ENCODE measurements at places on chromosomes 5 and 9. TPM values are rescaled to one million over a fixed set of nuclear protein-coding genes. Genes with fewer than 3 reads are reported as not detected.

SLCO6A1 gene
- not detected for total RNA-seq

TOMM5 gene
- total RNA-seq: 59.5 TPM

GRCh38 chr5:102511666-102512065 lies 12.9 kb upstream of the SLCO6A1 start:
- H3K4me3 ChIP-seq: no peak overlapping the region
- H3K4me1 ChIP-seq: no peaks in the 10 kb centered on the region
- H3K27ac ChIP-seq: no peak overlapping the region
- no peaks in the 10 kb centered on the region for H3K36me3 ChIP-seq
- DNase-seq: no peak

ENHO gene
- 0.59 TPM for total RNA-seq

RGS7BP gene
- total RNA-seq: 1.6 TPM

GLRX gene
- total RNA-seq: 115 TPM

CNTNAP3B gene
- total RNA-seq: 11.1 TPM

DNA sequence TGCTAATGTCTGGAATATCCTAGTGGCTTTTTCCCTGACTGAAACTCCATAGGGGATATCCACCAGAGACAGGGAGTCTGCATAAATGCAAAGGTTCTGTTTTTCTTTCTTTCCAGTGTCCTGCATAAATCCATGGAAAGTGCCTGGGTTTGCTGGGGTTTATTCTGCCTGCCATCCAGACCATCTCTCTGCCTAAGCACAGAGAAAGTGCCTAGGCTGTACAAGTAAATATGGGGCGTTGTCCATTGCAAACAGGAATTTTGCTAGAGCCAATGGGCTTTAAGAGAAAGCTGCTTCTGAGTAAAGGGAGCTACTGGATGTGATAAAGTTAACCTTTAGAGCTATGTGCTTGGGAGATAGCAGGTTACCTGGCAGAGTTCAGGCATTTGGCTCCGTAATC lies 407.5 kb downstream of the AGTPBP1 start:
- no peak for DNase-seq
- no peak overlapping the region for H3K4me3 ChIP-seq
- H3K27ac ChIP-seq: no peak overlapping the region
- no peaks in the 10 kb centered on the region for H3K27me3 ChIP-seq
- H3K4me1 ChIP-seq: no peaks in the 10 kb centered on the region

DNA sequence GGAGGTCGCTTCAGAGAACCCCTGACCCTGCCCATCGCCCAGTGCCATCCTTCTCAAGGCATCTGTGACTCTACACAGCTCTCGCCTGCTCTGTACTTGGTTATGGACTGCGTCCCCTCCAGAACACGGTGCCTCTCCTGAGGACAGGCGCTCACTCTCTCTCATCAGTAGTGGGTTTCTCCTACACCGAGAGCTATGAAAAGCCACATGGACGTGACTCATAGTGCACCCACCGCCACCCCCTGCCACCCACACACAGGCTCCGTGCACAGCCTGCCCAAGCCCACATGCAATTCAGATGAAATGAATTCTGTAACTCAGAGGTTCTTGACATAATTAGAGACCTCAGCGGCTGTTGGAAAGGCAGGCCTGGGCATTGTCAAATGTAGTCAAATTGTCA lies 13.9 kb downstream of the GTF3C5 start:
- peaks cover 81% of the 10 kb centered on the region for H3K36me3 ChIP-seq
- H3K4me3 ChIP-seq: no peak overlapping the region
- no peak for DNase-seq
- no peaks in the 10 kb centered on the region for H3K4me1 ChIP-seq
- H3K27ac ChIP-seq: no peak overlapping the region

DNA sequence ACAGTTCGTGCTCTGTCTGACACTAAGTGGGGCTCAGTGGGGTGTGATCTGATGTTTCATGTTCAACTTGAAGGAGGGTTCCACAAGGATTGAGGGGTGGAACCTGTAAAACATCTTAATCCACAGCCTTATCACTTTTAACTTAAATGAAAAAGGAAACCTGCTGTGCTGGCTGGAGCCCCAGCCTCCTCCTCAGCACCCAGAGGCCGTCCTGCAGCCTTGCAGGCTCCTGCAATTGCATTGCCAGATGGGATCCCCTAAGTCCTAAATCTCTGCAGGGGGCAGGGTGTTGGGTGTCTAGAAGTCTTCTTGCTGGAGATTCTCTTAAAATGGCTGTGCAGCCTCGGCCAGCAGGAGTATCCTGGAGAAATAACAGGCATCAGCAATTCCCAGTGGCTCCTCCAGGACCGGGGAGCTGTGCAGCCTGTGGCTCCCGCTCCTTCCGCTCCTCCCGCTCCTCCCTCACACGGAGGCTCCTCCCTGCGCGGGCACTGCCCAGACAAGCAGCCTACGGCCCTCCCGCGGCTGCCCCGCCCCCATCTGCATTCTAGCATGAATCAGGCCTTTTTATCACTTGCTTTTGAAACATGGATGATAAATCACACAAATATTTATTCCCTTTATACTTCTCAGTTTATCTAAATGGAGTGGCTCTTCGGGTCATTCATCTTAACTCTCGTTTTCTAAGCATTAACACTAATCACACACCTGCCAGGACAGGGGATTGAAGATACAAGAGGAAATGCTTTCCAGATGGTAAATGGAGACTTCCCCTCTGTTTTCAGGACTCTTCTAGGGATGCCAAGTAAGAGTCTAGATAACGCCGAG lies 131.0 kb downstream of the ADAMTS16 start:
- H3K36me3 ChIP-seq: no peaks in the 10 kb centered on the region
- DNase-seq: peak; percentile 73
- H3K27ac ChIP-seq: no peak overlapping the region
- H3K4me1 ChIP-seq: peaks cover 6% of the 10 kb centered on the region
- peak overlapping the region; percentile 26 for H3K4me3 ChIP-seq
- no peaks in the 10 kb centered on the region for H3K27me3 ChIP-seq

- H3K27me3 ChIP-seq: no peaks in the 10 kb centered on the region
- no peak overlapping the region for H3K27ac ChIP-seq
- no peaks in the 10 kb centered on the region for H3K36me3 ChIP-seq
These were observed 80.6 kb upstream of the IRX4 start for GRCh38 chr5:1963358-1963757.

- no peak overlapping the region for H3K4me3 ChIP-seq
- H3K27ac ChIP-seq: no peak overlapping the region
- no peaks in the 10 kb centered on the region for H3K4me1 ChIP-seq
- DNase-seq: no peak
- no peaks in the 10 kb centered on the region for H3K36me3 ChIP-seq
These were observed 265.7 kb downstream of the GOLPH3 start for GRCh38 chr5:31908396-31908795.

DNA sequence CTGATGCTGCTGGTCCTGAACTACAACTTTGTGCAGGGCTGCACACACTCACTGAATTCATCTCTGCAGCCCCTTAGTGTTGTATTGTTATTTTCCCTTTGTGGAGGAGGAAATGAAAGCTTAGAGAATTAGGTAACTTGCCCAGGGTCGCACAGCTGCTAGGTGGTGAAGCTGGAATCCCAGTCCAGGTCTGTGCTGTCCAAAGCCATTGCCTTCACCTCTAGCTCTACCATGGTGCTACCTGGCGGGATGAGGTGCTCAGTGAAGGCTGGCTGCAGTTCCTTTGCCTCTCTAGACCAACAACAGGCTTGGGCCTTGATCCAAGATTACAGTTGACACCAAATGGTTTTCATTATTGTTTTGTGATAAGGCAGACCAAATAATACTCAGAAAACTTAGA lies 177.8 kb upstream of the PITX1 start:
- DNase-seq: no peak
- no peaks in the 10 kb centered on the region for H3K4me1 ChIP-seq
- H3K36me3 ChIP-seq: no peaks in the 10 kb centered on the region
- no peaks in the 10 kb centered on the region for H3K27me3 ChIP-seq
- H3K27ac ChIP-seq: no peak overlapping the region

EIF4EBP3 gene
- 19.3 TPM for total RNA-seq

DNA sequence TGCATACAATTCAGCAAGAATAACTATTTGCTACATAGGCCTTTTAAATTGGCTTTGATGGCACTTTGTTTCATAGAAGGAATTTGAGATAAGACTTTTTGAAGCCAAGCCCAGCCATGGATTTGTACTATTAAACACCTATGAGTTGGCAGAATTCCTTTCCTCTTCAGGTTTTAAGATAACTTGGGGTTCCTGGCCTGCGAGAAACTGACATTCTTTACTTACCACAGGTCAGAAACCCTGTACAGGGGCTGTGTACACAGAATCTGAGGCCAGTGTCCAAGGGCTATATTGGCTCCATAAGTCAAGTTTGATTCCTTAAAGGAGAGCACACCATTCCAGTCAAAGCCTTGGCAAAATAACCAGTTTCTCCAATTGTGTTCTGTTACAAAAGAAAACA lies 10.8 kb upstream of the BTNL3 start:
- no peaks in the 10 kb centered on the region for H3K36me3 ChIP-seq
- no peaks in the 10 kb centered on the region for H3K27me3 ChIP-seq
- H3K4me1 ChIP-seq: no peaks in the 10 kb centered on the region
- no peak overlapping the region for H3K27ac ChIP-seq
- H3K4me3 ChIP-seq: no peak overlapping the region

STKLD1 gene
- total RNA-seq: 1.6 TPM

DNA sequence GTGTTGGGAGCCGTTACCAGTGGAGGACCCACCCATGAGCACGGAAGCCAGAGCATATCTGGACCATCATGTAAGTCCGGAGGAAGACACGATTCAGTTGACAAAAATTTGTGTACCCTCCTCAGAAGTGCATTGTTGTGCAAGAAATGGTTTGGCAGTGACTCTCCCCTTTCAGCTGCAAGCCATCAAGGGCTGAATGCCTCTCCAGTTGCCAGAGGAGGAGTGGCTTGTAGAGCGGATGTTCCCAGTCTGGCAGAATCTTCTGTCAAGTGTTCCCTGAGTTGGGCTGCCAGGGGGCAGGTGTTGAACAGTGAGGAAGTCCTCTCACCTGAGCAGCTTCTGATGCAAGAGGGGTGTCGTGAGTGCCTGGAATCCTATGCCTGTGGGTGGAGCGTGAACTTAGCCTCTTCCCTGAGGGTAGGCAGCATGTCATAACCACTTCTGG lies 27.6 kb upstream of the CDKN2AIPNL start:
- peak; percentile 88 for DNase-seq
- peak overlapping the region; percentile 84 for H3K27ac ChIP-seq
- H3K4me1 ChIP-seq: peaks cover 38% of the 10 kb centered on the region
- H3K36me3 ChIP-seq: no peaks in the 10 kb centered on the region

DNA sequence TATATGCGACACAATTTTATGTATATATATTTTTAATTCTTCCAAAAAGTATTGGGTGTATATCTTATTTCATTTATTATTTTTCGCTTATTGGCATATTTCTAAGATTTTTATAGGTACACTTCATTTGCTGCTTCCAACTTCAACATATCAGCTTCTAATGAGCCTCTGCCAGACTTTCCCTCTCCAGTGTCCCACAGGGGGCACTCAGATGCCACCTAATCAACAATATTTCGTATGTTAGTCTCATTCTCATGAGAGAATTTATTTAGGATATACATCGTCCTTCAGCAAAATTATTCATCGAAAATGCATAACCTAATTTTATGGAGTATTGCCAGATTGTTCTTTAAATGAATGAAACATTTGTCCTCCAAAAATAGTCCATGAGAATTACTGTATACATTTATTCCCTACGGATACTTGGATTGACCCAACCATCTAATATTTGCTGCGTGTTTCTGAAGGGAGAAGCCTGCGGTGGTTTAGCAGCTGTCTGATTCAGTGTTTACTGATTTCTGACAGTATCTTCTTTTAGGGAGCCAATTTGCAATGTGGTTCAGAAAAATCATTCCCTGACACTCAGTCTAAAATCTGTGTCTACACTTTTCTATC lies 100.6 kb upstream of the SELENOP start:
- peaks cover 12% of the 10 kb centered on the region for H3K4me1 ChIP-seq
- no peaks in the 10 kb centered on the region for H3K36me3 ChIP-seq
- no peaks in the 10 kb centered on the region for H3K27me3 ChIP-seq
- no peak overlapping the region for H3K4me3 ChIP-seq
